AG04449 (cell line): ENCODE measurements at places on chromosomes 4 and X.

- peak; percentile 66 for DNase-seq
Measured at GRCh38 chr4:141275834-141276233, 55.1 kb downstream of the ZNF330 start.

DNA sequence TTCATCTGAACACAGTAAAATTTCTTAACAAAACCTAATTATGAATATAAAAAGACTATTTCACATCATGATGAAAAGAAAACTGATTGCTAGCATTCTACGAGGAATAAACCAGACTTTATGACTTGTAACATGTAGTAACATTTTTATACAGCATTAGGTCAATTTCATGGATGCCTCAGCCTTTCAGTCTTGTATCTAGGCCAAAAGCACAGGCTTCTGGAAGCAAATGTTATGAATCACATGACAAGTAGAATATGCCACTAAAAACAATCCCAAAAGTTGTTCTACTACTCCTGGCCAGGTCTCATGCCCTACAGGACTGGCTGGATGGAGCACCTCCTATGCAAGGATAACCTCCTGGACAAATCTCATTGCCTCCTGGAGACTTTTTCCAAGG lies 101.2 kb downstream of the ARHGAP6 start:
- no peak for DNase-seq

GRCh38 chr4:93749292-93749761 lies 79.2 kb upstream of the ATOH1 start:
- no peak for DNase-seq

DNA sequence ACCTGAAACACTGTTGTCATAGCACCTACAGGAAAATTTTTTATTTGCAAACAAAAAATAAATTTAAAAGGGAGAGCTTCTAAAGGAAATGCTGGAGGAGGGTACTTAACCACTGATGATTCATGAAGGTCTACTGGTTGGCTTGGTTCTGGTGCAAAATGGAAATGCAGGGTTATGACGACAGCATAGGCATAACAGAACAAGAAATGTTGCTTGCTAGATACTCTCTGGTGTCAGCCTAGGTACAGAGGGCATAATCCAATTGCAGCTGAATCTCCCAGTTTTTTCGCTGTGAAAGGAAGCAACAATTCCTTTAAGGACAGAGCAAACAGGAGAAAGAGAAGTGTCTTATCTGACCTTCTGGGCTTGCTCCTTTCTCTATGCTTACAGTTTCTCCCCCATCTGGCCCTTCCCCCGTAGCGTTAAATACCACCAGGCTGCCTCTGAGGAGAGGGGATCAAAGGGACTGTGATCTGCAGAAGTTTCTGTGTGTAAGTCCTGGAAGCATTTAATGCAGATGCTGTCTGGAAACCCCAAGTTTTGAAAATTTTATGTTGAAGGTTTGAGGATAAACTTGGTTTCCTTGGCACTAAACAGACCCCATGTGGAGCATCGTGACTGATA lies 23.7 kb upstream of the CASK start:
- no peak for DNase-seq

DNA sequence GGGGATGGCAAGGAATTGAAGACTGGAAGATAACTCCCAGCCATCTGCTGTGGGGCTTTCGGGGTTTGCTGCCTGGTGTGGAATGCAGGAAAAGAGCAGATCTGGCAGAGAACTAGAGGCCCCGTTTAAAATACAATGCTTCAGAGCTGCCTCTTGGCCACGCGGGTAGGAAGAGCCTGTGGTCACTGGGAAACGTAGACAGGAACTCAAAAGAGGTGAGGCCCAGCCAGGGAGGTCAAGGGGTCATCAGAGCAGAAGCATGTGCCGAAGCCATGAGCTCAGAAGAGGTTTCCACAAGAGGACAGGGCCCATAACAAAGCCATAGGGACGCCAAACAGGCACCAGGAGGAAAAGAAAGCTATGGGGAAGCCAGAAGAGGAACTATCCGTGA lies 14.5 kb upstream of the STS start:
- DNase-seq: no peak
